PC-3 (cell line): ENCODE measurements at places on chromosomes 2 and 18. TPM values are rescaled to one million over a fixed set of nuclear protein-coding genes. Genes with fewer than 3 reads are reported as not detected.
A peak's percentile ranks its signal among the peaks of the same experiment; 100 is the strongest.

DNA sequence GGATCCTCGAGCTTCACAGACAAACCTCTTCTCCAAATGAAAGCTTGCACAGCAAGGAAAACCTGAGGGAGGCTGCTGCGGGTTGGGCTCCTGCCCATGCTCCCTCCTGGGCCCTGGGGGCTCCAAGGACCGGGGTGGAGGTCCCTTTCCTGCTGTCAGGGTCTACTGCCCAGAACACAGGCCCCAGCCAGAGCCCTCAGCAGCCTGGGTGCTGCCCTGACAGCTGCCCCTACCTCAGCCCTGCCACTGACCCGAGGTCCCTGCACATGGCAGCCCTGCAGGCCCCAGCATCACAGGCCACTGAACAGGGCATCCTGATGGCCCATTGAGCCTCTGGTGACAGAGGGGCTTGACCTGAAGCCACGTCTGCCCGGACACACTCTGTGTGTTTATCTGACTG lies 41.0 kb downstream of the CROCC2 start:
- 0 out of 2 replicates have a peak, but pooled peaks cover 9% of the 10 kb centered on the region for H3K27me3 ChIP-seq
- H3K4me1 ChIP-seq = no peaks in the 10 kb centered on the region
- no peak overlapping the region for H3K4me3 ChIP-seq
- no peak overlapping the region for H3K27ac ChIP-seq

DNA sequence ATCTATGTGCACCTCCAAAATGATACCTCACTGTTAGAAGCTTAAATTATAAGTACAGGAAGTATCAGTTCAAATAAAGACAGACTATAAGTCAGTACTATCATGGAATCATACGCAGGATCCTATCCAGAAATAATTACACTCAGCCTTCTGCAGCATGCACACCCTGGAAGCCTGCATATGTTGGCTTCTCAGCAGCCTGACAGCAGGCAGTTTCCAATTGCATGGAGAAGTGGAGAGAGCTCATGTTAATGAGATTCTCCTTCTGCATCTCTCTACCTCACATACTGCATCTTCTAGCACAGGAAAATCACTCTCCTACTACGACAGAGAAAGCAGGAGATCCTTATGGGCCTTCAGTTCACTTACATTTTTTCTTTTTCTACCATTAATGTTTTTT lies 20.5 kb downstream of the NR4A2 start:
- H3K27me3 ChIP-seq = no peaks in the 10 kb centered on the region
- H3K36me3 ChIP-seq = no peaks in the 10 kb centered on the region
- no peak overlapping the region for H3K27ac ChIP-seq
- H3K4me3 ChIP-seq = no peak overlapping the region

DNA sequence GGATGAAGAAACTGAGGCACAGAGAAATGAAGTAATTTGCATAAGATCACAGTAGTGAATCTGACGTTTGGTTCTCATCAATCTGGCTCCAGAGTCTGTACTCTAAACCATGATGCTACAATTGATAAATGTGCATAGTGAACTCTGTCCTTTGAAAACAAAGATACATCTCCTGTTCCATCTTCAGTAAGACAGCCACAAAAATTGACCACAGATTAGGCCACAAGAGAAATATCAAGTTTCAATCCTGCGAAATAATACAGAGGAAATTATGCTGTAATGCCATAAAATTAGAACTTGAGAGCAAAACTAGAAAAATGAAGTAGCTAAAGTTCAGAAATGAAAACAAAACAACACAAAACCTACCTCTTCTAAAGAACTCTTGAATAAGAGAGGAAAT lies 28.4 kb downstream of the FAM98A start:
- H3K4me3 ChIP-seq = no peak overlapping the region
- no peaks in the 10 kb centered on the region for H3K4me1 ChIP-seq
- no peaks in the 10 kb centered on the region for H3K27me3 ChIP-seq
- DNase-seq = no peak
- no peaks in the 10 kb centered on the region for H3K36me3 ChIP-seq

- DNase-seq = no peak
- no peaks in the 10 kb centered on the region for H3K36me3 ChIP-seq
Measured at GRCh38 chr2:194385376-194385775, 1271.7 kb upstream of the SLC39A10 start.

DNA sequence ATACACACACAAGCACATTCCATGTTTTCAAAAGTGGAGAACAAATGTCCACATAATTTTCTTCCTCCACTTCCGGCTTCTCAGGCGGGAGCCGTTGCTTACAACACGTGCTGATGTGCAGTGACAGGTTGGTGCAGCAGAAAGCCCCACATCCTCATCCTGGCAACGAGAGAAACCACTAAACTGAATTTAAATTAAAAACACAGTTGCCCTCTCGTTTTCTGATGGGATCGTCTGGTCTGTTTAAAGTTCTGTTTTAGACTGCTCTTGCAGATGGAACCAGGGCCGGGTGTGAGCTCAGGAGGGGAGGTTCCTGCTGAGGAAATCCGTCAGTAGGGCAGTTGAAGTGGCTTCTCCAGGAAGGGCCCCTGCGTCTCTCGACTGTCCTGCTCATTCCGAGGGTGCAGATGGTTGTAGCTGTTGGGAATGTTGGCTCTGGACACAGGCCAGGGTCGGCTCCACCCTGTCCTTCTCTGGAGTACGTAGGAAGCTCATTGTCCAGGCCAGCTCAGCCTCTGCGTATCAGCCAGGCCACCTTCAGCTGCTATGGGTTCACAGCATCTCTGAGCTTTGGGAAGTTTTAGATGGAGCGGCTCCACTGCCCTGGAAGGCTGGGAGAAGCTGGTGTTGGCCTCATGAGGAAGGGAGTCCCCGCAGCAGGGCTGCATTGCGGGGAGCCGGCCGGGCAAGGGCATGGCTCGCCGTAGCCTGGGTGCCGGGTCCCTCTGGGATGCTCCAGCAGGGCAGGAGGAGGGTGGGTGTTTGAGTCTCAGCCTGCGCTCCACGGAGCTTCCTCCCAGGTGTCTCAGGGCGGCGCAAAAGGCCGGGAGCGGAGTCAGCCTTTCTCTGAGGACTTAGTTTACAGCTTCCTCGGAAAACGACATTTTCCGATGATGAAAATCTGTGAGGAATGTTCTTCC lies 58.3 kb downstream of the NFATC1 start:
- H3K27me3 ChIP-seq = no peaks in the 10 kb centered on the region
- H3K4me3 ChIP-seq = no peak overlapping the region
- H3K27ac ChIP-seq = no peak overlapping the region
- no peak for DNase-seq
- no peaks in the 10 kb centered on the region for H3K36me3 ChIP-seq

DNA sequence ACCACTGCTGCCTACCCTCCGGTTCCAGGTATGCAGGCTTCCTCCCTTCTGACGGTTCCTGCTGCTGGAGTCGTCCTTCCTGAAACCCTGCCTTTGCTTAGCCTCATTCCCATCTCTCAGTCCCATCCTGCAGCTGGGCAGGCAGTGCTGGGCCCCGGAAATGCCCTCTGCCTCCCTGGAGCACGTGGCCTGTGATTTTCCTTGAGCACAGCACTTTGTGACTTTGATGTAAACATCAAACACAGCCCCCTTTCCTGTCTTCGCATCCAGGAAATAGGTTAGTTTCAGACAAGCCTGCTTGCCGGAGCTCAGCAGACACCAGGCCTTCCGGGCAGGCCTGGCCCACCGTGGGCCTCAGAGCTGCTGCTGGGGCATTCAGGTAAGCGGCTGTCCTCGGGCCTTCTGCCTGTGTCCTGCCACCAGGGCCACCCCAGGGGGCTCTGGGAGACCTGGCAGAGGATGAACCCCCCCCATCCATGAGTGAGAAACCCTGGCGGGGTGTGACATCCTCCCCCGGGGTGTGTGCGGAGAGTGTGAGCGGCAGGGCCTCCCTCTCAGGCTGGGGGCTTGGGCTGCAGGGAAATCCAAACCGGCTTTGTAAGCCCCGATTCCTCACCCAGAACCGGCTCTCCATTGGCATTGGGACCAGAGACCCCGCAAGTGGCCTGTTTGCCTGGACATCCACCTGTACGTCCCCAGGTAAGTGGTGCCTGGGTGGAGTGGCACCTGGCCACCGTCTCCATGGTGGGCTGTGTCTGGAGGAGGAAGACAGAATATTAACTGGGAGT lies at the start of gene ZAP70:
Gene ZAP70 (plus strand): TSS at position 281 of the 788 bp plus-strand sequence. CDS start 10,461 bp downstream, outside the sequence.
- DNase-seq = no peak
- no peaks in the 10 kb centered on the region for H3K36me3 ChIP-seq
- no peak within 1 kb of the TSS for H3K4me3 ChIP-seq
- no peaks in the 10 kb centered on the region for H3K4me1 ChIP-seq
- H3K27ac ChIP-seq = no peak within 1 kb of the TSS

EVX2 gene
- not detected in 2 replicates for total RNA-seq

GRCh38 chr2:80329491-80329890 lies 24.9 kb upstream of the LRRTM1 start:
- H3K4me3 ChIP-seq = no peak overlapping the region
- no peak for DNase-seq
- H3K27me3 ChIP-seq = peaks cover 4% of the 10 kb centered on the region; the same call in 1 of the 2 replicates
- no peak overlapping the region for H3K27ac ChIP-seq
- H3K4me1 ChIP-seq = no peaks in the 10 kb centered on the region

DNA sequence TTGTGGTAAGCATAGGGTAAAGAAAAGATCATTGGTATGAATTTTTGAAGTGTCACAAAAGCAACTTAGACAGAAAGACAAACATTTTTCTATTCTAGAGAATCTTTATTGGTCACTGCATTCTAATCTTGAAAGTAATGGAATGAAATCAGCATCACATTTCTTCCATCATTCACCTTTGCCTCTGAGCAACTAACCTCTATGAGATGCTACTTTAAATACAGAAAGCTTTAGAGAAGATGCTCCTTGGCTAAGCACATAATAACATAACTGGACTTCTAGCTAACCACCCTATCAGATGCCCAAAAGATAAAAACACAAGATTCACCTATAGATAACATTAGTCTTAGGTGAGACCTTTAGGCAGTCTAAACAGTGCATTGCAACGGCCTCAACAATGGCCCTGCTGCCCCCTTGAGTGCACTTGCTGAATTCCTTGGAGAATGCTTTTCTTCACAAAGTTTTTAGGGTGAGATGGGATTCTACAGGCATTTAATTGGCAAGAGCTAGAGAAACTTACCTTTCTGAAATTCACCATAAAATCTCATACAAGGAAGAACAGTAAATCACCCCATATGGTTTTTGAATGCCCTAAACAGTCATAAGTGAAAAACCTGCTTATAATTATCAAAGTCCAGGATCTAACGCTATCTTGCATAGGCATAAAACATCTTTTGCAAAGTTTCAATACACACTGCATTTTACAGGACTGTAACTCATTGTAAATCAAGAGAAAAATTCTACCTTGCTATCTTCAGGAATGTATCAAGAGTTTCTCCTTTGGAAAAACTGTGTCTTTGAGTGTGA lies 791.3 kb upstream of the CHAC2 start:
- no peaks in the 10 kb centered on the region for H3K36me3 ChIP-seq
- no peaks in the 10 kb centered on the region for H3K4me1 ChIP-seq
- no peak overlapping the region for H3K27ac ChIP-seq
- DNase-seq = peak; percentile 72
- H3K27me3 ChIP-seq = no peaks in the 10 kb centered on the region

- no peak overlapping the region for H3K4me3 ChIP-seq
- H3K27me3 ChIP-seq = no peaks in the 10 kb centered on the region
- H3K4me1 ChIP-seq = no peaks in the 10 kb centered on the region
- no peaks in the 10 kb centered on the region for H3K36me3 ChIP-seq
- DNase-seq = no peak
Measured at GRCh38 chr18:66662632-66663031, 58.7 kb upstream of the CDH19 start.

- H3K27me3 ChIP-seq = no peaks in the 10 kb centered on the region
- DNase-seq = no peak
- no peak overlapping the region for H3K4me3 ChIP-seq
- no peaks in the 10 kb centered on the region for H3K4me1 ChIP-seq
- H3K27ac ChIP-seq = no peak overlapping the region
Measured at GRCh38 chr2:14316594-14316993, 315.9 kb upstream of the LRATD1 start.

DNA sequence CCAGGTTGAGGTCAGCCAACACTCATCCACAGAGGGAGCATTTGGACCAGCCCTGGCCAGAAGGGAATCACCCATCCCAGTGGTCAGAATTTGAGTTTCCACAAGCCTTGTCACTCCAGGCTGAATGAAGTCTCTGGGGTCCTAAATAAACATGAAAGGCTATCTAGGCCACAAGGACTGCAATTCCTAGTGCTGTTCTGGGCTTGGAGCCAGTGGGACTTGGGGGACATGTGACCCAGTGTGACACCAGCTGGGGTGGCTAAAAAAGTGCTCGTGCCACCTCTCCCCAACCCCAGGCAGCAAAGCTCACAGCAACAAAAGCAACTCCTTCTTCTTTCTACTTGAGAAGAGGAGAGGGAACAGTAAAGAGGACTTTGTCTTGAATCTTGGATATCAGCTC lies 91.7 kb downstream of the MDH1 start:
- no peak overlapping the region for H3K4me3 ChIP-seq
- H3K36me3 ChIP-seq = no peaks in the 10 kb centered on the region
- H3K27ac ChIP-seq = no peak overlapping the region
- DNase-seq = no peak

DNA sequence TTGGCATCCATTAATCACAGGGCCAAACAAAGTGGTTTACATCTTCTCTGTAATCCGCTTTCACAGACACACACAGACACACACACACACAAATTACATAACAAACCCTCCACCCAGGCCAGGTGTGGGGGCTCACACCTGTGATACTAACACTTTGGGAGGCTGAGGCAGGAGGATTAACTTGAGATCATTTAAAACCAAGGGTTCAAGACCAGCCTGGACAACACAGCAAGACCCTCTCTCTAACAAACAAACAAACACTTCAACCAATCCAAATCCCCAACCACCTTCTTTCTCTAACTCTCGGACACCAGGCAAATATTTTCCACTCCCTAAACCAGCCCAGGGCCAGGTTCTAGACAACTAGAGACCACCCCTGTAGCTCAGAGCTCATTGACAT lies 79.5 kb upstream of the XPO1 start:
- no peaks in the 10 kb centered on the region for H3K27me3 ChIP-seq
- no peak for DNase-seq
- H3K27ac ChIP-seq = no peak overlapping the region
- H3K4me1 ChIP-seq = peaks cover 10% of the 10 kb centered on the region
- no peak overlapping the region for H3K4me3 ChIP-seq

DNA sequence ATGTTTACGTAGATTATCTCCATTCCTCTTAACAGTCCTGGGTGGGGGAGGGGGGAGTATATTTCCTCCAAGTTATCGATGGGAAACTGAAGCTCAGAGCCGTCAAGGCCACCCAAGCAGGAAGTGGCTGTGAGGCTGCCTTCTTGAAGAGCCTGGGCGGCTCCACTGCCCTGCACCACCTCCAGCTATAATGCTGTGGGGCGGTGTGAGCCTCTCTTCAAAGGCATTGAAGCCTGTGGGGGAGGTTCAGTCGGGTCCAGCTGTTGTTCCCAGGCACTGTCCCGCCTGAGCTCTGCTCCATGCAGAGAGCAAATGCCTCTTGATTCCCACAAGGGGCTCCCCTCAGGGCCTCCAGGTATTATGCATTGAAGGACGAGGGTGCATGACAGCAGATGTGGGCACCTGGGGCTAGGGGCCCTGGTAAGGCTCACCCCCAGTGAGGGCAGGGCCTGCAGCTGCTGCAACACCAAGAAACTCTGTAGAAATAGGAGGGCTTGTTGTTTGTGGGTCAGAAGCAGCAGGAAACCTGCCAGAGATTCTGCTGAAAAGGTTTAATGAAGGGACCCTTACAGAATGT lies 29.5 kb upstream of the LAPTM4A start:
- H3K4me3 ChIP-seq = no peak overlapping the region
- no peaks in the 10 kb centered on the region for H3K27me3 ChIP-seq
- no peak for DNase-seq
- no peaks in the 10 kb centered on the region for H3K4me1 ChIP-seq
- no peaks in the 10 kb centered on the region for H3K36me3 ChIP-seq

ADNP2 gene
- total RNA-seq = 23.2 and 25.2 TPM in 2 replicates

NT5DC4 gene
- 0.04 TPM in 1 of 2 replicates, not detected in the other for total RNA-seq

PDE6D gene
- total RNA-seq = 43.8 and 46.2 TPM in 2 replicates

- H3K36me3 ChIP-seq = no peaks in the 10 kb centered on the region
- H3K27ac ChIP-seq = no peak overlapping the region
- no peaks in the 10 kb centered on the region for H3K27me3 ChIP-seq
- no peak for DNase-seq
- no peak overlapping the region for H3K4me3 ChIP-seq
Measured at GRCh38 chr18:54717673-54718407, 110.4 kb upstream of the RAB27B start.
